Epithelial cell of esophagus (primary cell): ENCODE measurements at places on chromosomes 7 and 10.

DNA sequence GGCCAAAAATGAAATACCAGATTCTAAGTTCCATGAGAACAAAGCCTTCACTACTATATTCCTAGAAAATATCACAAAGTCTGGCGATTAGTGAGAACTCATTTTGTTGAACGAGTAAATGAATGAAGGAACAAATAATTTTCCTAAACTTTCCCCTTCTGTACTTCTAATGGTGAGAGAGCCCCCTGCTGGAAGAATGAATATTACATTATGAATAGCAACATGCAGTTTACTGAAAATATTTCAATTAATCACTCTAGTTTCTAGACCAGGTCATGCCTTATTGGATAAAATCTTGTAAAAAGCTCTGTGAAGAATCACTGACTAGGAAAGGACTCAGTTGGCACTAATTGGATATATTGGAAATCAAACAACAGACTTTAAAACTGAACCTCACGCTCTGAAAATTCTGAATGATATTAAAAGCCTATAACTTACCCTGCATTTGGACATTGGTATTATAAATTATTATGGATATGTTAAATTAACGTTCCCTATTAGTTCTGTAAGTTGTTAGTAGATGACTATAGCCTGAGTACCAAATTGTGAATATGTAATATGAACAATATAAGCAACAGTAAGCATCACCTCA, 32.4 kb upstream of the MTPN start:
- peak; percentile 60 for DNase-seq

- peak; percentile 65 for DNase-seq
Observed at GRCh38 chr10:124306922-124307371, 111.8 kb downstream of the OAT start.

DNA sequence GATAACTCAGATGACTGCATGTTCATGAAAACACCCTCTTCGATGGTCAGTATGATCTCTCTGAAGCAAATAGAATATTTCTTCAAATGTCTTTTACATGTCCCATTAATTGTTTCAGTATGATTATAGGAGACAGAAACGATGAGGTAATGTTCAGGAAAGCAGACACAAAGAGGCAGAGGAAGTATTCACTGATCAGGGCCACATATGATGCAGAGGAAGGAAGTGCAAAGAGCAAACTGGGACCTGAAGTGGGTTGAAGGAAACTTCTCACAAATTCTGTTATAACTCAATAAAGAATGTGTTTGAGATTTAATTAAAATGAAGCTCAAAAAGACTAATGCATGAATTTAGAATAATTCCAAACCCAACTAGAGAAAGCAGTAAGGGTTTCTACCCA, 70.5 kb downstream of the TES start:
- DNase-seq = no peak

GRCh38 chr10:4120096-4120853, 335.3 kb upstream of the KLF6 start:
- no peak for DNase-seq

DNA sequence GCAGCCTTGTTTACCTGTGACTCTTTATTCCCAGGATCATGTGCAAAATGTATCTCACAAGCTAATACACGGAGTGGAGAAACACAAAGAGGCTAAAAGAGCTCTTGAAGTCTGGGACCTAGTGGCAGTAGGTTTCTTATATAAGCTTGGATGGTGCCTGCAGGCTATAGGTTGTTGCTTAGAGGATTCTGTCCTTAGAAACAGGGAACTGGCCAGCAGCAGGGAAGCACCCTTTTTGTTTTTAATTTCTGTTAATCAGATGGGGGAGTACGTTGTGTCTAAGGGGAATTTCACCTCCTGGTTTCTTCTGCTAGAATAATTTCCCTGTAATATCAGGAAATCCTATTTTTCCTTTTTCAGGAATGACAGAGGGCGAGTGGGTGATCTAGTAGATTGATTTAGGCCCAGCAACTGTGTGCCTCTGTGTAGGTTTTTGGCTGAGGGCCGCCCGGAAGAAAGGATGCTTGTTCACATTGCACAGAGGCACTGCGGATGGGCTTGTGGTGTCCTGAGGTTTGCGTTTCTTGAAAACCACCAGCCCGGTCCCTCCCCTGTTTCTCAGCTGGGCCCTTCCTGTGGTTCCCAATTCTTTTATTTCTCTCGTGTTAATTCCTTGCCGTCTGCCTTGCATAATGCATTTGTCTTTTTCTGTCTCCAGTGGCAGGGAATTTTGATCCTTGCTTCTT, 158.0 kb downstream of the CAMK1D start:
- DNase-seq = no peak

DNA sequence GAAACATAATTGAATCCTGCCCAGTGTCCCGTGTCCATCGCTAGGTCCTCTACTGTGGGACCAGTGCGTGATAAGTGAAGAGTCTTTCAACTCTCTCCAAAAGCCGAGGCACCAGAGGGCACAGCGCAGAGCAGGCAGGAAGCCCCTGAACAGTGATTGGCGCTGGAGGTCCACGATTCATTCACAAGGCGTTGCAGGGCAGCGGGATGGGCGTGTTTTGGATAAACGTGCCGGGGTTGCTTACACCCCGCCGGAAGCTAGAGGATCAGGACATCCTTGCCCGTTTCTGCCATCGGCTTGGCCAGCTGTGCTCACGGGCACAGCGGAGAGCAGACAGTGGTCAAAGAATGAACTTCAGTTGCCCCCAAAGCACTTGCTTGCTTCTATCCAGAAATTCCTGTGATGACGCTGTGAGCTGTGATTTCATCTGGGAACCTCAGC, 86.0 kb upstream of the PFKP start:
- DNase-seq = no peak

DNA sequence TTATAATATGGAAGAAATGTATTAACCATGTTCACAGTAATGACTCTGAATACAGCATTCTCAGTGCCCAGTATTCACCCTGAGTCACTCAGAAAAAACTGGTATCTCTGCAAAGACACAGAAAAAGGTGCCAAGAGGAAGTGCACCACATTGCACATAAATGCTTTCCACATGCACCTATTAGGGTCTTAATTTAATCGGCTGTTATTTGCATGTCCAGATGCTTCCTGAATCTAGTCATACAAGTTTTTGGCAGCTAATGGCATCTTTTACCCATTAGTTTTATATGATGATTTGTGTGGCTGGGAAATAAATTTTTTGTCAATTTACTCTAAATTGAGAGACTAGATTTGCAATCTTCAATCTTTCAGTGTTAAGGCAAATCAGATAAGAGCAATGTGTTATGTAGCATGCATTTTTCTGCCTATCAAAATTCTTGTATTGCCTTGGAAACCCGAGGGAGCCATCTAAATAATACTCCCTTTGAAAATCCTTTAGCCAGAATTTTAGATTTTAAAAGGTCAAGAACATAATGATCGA, 58.2 kb downstream of the ZNF680 start:
- no peak for DNase-seq

GRCh38 chr7:144836545-144836842, 641 bp upstream of the TPK1 start:
- DNase-seq = no peak

GRCh38 chr10:107986571-107986970, 822.1 kb upstream of the SORCS1 start:
- DNase-seq = no peak

DNA sequence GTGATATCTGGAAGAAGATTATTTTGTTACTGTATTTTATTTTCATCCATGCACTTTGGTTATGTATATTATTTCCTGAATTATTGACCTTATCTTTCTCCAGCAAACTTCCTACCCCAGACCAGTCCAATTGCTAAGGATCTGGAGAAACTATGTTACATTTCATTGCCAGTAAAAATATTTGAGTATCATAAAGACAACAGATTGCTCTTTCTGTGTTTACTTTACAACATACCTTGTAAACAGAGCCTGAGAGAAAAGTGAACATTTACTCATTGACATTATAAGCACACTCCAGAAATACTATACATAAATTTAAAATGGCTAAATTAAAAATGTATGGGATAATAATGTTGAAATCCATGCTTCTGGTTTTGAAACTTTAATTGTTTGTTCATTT, 186.2 kb upstream of the FAM3C start:
- no peak for DNase-seq

DNA sequence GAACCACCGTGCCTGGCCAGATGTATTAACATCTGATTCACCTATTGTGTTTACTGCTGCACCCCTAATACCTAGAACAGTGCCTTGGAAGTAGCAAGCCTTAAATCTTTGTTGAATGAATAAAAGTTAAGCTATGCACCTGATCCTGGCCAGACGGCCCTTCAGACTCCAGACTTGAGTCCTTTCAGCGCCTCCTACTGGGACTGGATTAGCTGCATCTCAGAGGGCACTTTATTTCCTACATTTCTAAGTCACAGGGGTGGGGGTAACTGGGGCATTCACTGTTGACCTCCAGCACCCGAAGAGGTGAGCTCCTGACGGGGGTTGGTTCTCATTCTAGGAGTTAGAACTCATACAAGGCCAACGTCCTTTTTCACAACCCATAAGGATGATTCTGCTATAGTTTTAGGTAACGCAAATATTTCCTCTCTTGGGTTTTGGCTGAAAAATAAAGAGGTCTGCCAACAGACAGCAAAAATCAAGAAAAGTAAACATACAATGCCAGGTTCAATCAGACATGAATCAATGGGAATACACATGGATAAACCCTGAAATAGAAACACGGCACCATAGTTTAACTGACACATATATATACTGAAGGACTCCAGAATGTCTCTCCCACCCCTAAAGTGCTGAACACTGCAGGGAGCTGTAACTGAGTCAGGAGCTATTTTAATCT, 48.0 kb upstream of the DLG5 start:
- peak; percentile 75 for DNase-seq

DNA sequence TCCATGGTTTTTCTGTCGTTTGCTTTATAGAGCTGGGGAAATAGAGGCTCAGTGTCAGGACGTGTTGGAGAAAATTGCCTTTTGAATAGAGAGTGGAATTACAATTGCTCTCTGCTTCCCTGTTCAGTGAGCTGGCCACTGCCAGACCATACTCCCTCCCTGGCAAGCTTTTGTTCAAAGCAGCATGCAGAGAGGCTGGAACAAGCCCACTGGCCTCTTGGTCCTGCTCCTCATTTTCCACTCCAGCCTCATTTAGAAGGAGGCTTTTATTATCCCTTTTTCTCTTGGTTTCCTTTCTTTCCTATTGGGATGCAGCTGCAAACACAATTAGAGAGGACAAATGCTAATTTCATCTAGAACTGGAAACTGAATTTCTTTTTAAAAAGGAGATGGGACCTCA, 302.2 kb upstream of the PODXL start:
- no peak for DNase-seq

GRCh38 chr10:91410638-91411371, 661 bp downstream of the HECTD2 start:
- peak; percentile 12 for DNase-seq
